T-helper 22 cell (primary cell): ENCODE measurements at places on chromosomes 11 and 22.

DNA sequence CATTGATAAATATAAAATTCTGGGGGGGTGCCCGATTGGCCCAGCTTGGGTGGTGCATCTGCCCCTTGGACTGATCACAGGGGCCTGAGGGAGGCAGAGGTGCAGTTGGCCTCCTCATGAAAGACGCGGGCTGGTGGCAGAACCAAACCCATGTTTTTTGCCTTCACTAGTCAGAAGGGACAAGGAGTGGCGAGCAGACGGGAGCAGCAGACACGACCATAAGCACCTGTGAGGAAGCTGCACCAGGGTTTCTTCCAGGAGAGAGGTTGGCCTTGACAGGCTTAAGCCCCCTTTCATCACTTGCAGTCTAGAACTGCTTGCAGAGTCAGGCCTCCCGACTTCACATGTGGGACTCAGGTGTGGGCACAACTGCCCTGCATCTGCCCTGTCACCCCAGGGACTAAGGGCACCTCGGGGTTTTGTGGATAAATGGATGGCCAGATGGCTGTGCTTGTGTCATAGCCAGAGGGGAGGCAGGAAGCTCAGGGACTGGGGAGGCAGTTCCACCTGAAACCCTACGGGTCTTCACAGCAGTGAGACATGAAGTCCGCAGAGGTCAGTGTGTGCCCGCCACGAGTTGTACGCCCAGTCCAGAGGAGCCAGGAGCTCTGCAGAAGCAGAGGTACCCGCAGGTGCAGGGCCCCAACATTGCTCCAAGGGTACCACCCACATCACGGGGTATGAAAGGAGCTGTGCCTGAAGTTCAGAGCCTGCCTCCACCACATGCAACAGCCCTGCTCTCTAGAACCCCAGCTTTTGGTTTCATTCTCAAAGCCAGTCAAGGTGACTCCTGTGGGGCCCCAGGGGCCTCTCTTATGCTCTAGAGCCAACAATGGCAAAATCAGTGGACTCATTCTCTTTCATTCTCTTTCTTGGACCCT lies 18.2 kb upstream of the SYT13 start:
- no peak for DNase-seq

DNA sequence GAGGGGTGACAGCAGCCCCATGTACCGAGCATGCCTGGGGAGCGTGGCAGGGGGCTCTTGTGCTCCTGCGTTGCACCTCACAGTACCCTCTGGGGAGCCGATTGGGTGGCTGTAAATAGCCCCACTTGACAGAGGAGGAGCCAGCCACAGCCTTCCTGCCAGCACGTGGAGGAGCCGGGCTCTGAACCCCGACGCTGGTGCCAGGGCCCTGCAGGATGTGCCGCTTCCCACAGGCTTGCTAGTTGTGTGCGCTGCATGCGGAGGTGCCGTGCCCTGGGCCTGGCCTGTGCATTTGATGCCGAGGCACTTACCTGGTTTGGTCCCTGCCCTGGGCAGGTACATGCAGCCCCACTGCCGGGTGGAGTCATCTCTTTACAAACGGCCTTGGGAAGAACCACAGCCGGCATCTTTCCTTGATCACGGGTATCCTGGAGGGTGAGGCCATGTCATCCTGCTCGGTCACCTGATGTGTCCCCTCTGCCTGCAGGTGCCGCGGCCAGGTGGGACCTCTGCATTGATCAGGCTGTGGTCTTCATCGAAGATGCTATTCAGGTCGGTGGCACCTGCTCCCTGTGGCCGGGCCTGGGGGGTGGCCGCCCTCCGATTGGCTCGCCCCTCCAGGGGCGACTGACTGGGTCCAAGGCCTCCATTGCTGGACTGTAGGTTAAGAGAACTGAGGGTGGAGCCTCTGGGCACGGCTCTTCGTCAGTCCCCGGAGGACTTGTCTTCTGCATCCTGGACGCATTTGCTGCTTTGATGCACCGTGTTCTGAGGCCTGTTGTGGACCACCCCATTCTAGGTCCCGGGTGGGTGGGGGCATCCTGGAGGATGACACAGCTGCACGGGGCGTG lies 5.0 kb downstream of the TPCN2 start:
- DNase-seq: no peak

- DNase-seq: no peak
Measured at GRCh38 chr11:12702999-12703453, 28.8 kb downstream of the TEAD1 start.

GRCh38 chr11:83448686-83449085 lies 162.5 kb upstream of the CCDC90B start:
- no peak for DNase-seq

- no peak for DNase-seq
Measured at GRCh38 chr11:107916671-107917241, 11.5 kb upstream of the RAB39A start.

DNA sequence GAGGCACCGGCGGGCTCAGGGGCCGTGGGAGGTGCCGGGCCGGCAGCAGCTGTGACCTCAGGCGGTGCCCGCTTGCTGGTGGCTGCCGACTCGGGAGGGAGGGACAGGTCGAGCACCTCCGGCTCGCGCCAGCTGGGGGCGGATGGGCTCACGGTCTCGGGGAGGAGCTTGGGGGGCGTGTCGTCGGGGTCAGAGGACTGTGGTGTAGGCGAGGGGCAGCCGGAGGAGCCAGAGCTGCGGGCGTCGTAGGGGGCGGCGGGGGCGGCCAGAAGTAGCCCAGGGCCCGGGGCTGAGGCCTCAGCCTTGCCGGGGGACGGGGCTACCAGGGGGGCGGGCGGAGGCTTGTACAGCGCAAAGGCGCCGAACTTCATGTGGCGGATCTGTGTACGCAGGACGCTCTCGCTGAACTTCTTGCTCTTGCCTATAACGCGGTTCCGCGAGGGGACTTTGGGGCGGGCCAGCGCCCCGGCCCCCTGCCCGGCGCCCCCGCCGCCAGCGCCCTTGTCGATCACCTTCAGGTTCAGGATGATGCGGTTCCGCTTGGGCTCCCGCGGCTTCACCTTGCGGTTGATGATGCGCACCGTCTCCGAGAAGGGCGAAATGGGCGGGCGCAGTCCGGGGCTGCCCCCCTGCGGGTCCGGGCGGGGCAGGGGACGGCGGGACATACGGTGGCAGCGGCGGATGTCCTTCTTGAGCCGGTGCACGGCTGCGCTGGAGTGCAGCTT lies 5.5 kb downstream of the CBX6 start:
- no peak for DNase-seq

GRCh38 chr22:22235558-22235957 lies 9.0 kb upstream of the VPREB1 start:
- no peak for DNase-seq

GRCh38 chr11:70531281-70532065 lies 133.1 kb downstream of the CTTN start:
- DNase-seq: no peak

GRCh38 chr22:44524806-44525205 lies 26.8 kb upstream of the RTL6 start:
- no peak for DNase-seq

DNA sequence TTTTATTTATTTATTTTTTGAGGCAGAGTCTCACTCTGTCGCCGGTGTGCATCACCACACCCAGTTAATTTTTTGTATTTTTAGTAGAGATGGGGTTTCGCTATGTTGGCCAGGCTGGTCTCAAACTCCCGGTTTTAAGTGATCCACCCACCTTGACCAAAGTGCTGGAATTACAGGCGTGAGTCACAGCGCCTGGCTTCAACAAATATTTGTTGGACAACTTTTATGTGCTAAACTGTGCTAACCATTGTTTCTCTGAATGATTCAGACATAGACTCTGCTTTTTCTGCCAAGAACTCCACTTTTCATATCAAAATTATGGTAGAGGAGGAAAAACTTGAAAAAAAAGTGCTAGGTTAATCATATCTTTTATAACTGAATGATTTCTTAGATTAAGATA lies 36.3 kb downstream of the MMP7 start:
- DNase-seq: no peak

DNA sequence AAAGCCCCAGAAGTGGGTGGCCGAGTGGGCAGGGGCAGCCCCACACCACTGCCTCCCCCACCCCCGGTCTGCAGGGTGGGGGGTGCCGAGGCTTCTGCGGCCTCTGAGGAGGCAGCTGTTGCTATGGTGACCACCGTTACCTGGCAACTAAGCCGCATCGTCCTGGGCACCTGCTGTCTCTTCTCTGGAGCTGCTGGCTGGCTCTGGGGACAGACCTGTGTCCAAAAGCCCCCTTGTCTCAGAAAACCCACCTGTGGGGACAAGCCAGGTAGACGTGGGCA lies 79.9 kb upstream of the PRR5 start:
- peak; percentile 17 for DNase-seq

GRCh38 chr11:34787895-34788294 lies 128.3 kb downstream of the APIP start:
- no peak for DNase-seq

DNA sequence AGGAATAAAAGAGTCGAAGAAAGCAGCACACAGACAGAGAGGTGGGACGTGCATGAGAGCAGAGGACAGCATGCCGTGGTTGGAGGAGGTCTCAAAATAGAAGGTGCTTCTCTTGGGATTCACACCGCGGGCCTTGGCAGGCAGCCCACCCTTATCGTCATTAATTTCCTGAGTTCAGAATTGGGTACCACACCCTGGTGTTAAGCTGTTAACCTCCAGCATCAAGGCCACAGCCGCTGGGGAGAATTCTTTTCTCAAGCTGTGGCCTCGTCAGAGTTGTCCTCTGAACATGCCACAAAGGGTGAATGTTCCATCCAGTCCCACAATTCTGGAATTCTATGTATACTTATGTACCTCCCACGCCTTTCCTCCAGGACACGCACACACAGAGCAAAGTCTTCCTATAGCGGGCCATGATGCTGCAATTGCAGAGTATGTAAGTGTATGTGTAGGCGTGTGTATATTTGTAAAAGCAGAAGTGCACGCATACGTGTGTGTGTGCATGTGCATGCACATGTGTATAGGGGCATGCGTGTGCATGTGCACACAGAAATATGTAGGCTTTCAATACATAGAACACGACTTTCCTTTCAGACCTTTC lies 39.0 kb downstream of the ADAMTS8 start:
- no peak for DNase-seq

- no peak for DNase-seq
Measured at GRCh38 chr11:7849018-7849417, 52.3 kb upstream of the OR5P2 start.

- no peak for DNase-seq
Measured at GRCh38 chr11:70804139-70804837, 406.0 kb downstream of the CTTN start.

DNA sequence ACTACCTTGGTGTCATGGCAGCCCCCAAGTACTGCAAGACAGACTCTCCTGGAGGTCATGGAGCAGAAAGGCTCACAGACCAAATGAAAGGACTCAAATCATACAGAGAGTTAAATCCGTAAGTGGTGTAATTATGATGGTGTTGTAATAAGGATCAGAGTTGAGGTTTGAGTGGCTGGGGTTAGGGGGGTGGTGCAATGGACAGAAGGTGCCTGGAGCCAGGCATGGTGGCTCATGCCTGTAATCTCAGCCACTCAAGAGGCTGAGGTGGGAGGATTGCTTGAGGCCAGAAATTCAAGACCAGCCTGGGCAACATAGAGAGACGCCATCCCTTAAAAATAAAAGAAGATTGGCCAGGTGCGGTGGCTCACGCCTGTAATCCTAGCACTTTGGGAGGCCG lies 18.7 kb downstream of the ART5 start:
- DNase-seq: no peak

GRCh38 chr11:27894552-27894951 lies 194.3 kb upstream of the BDNF start:
- DNase-seq: no peak

DNA sequence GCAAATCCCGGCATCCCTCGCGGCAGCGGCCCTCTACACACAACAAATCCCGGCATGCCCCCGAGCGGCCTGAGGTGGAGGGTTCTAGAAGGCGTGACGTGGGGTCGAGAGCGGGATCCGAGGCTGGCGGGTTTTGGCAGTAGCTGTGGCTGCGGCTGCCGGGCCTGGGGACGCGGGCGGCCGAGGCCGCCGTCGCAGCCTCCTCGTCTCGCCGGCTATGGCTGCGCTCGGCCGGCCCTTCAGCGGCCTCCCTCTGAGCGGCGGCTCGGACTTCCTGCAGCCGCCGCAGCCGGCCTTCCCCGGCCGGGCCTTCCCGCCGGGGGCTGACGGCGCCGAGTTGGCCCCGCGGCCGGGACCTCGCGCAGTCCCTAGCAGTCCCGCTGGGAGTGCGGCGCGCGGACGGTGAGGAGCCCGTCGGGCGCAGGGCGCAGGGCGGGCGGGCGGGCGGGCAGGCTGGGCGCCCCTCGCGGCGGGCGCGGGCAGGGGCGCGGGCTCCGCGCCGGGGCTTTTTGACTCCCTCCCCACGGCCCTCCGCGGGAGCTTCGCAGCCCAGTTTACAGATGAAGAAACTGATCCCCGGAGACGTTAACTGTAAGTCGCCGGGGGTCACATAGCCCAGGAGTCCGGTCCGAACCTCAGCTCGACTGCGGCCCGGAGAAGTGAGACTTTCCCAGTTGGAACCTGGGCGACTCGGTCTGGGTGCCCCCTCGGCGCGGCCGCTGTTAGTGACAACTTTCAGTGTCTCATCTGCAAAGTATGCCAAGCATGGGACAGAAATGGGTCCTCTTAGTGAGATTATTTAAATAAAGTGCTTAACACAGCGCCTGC lies at the start of gene CCDC117:
CCDC117 (plus strand) TSS at position 63 of the 828 bp plus-strand sequence; CDS start at position 218, 155 bp downstream.
- peak; percentile 89 for DNase-seq

GRCh38 chr11:65692367-65692766 lies 19.7 kb upstream of the KAT5 start:
- no peak for DNase-seq

- no peak for DNase-seq
Measured at GRCh38 chr11:35709376-35709775, 46.8 kb downstream of the TRIM44 start.

DNA sequence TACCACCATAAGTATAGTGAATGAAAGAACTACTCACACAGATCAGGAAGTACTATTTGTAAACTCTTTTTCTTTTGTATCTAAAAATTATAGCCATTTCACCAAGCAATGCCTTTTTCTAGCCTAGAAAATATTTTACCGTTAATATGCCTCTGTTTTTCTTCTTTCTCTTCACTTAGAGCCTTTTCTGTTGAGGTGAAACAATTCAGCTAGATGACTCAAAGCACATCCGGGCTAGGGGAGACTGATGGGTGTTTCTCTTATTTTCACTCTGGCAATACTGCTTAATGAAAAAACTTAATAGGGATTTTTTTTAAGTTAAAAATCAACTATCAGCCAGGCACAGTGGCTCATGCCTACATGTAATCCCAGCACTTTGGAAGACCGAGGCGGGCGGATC lies 93.3 kb downstream of the SGSM3 start:
- DNase-seq: peak; percentile 9

DNA sequence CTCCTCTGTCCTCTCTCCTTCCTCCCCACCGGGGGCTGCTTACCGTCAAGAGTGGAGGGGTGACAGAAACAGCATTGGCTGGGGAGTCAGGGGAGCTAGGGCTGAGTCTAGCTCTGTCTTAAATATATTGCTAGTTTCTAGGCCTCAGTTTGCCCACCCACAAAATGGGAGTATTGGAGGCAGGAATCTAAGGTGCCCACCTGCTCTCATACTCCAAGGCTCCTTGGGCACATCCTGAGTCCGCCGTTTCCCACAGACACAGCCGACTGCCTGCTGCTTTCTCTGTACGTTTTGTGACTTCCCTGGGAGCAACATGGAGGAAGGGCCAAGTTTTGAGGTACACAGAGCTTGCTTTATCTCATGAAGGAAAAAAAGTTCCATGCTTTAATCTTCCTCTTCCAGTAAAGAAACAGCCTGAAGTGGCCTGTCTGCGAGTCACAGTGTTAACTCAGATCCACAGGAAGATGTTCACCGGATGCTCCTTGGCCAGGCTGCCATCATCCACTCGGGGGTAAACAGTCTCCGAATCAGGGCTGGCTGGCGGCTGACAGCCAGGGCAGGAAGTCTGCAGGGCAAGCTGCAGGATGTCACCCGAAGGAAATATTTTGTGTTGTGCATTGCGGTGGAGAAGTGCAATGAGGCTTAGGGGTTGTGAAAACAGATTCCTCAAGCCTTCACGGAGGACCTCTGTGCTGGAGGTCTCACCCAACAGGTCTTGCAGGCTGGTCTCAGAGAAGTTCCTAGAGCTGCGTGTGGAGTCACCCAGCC lies 11.0 kb upstream of the CERK start:
- peak; percentile 50 for DNase-seq
